IMR-90 (cell line): ENCODE measurements at places on chromosomes 6 and 20. TPM values are rescaled to one million over a fixed set of nuclear protein-coding genes. Genes with fewer than 3 reads are reported as not detected.
A peak's percentile ranks its signal among the peaks of the same experiment; 100 is the strongest.

The NRSN1 gene
- not detected in 2 replicates for total RNA-seq

The BMP5 gene
- total RNA-seq: under 0.01 TPM in 2 replicates

The PTCRA gene
- total RNA-seq: not detected in 2 replicates

- H3K27ac ChIP-seq: no peak overlapping the region
- no peak overlapping the region for H3K4me3 ChIP-seq
- H3K36me3 ChIP-seq: no peaks in the 10 kb centered on the region
- DNase-seq: peak; percentile 17
Observed at GRCh38 chr20:32648761-32649650, 24.7 kb downstream of the C20orf203 start.

DNA sequence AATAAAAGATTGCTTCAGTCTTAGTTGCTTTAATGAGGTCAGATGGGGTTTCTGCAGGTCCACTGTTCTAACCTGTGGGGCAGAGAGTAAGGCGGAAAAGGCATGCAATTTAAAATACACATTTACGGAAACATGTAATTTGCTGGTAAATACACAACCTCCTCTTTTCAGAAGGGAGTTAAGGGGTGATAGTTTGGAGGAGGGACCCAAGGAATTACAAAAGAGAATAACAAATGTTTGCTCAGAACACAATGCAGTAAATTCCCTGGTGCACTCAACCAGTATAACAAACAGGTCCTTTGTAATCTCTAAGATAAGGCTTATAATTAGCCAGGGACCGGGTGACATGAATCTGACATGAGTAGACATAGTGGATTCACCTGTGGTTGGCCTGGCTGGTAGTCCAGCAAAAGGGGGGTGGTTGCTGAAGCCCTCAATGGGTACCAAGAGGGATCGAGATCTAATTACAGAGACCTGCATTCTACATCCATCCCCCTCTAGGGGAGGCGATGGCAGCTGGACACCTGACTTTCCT lies 295.1 kb downstream of the PHACTR1 start:
- DNase-seq: no peak
- H3K36me3 ChIP-seq: no peaks in the 10 kb centered on the region
- H3K4me3 ChIP-seq: no peak overlapping the region
- no peaks in the 10 kb centered on the region for H3K4me1 ChIP-seq
- peaks cover 32% of the 10 kb centered on the region for H3K27me3 ChIP-seq

GRCh38 chr6:109865968-109866367 lies 112.1 kb upstream of the GPR6 start:
- no peak for DNase-seq
- no peak overlapping the region for H3K27ac ChIP-seq
- no peaks in the 10 kb centered on the region for H3K4me1 ChIP-seq
- no peaks in the 10 kb centered on the region; the same call in none of the 2 replicates for H3K27me3 ChIP-seq
- H3K36me3 ChIP-seq: no peaks in the 10 kb centered on the region
- no peak overlapping the region for H3K4me3 ChIP-seq

- H3K27me3 ChIP-seq: no peaks in the 10 kb centered on the region; the same call in 1 of the 2 replicates
- DNase-seq: no peak
- no peak overlapping the region for H3K4me3 ChIP-seq
- no peak overlapping the region for H3K27ac ChIP-seq
Observed at GRCh38 chr6:15956205-15957106, 172.4 kb upstream of the MYLIP start.

DNA sequence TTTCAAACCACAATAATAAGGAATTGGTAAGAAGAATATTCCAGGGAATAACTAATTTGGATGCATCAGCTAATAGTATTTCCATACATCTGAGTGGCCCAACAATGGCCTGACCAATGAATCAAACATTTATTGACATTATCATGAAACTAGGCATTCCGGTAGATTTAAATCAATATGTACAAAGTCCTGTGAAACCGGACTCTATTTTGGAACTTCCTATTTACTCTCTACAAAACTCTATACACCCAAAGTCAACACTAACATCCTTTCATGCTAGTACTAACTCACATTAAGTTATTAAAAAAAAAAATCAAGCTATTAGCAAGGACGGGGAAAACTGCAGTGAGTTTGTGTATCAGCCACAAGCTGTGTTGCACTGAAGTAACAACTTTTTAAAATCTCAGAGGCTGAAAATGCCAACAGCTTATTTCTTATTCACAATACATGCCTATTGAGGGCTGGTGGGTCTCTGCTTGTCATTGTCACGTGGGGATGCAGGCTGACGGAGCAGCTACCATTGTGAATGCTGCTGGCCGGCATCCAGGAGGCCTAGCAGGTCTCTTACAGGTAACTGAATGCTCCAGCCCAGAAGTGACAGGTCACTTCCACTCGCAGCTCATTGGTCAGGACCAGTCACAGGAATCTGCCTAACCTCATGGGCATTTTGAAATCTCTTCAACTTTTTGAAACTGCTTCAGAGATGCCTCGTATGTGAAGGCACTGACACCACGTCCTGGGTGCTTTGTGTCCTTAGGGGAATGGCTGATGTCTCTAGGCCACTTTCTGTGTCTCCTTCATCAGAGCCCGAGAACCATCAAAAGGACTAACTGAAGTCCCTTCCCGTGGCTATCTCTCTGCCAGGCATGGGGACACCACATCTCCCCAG lies 76.3 kb downstream of the SLC22A23 start:
- 0 out of 2 replicates have a peak, but pooled peaks cover 2% of the 10 kb centered on the region for H3K4me1 ChIP-seq
- no peak overlapping the region for H3K4me3 ChIP-seq
- no peak for DNase-seq
- no peaks in the 10 kb centered on the region for H3K36me3 ChIP-seq
- H3K27me3 ChIP-seq: peaks cover 23% of the 10 kb centered on the region
- no peak overlapping the region for H3K27ac ChIP-seq

- H3K27me3 ChIP-seq: no peaks in the 10 kb centered on the region
- H3K36me3 ChIP-seq: no peaks in the 10 kb centered on the region
- no peak overlapping the region for H3K4me3 ChIP-seq
Observed at GRCh38 chr6:57017841-57018240, 28.7 kb upstream of the KIAA1586 start.
